ENCODE measurements at places on chromosomes 13 and 19.

DNA sequence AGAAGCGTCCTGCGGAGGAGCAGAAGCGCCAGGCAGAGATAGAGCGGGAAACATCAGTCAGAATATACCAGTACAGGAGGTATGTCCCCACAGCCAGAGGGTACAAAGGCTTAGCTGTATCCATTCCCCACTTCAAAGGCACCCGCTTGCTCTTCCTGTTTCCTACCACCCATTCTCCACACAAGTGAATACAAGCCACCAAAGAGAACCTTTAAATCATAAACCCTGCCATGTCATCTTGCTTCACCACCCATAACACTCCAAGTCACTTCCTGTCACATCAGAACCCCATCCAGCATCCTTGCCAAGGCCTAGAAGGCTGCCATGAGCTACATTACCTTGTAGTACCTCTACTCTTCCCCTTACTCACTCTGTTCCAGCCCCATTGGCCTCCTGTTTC, 205.8 kb downstream of the LMO7 start:
- DNase-seq: no peak

DNA sequence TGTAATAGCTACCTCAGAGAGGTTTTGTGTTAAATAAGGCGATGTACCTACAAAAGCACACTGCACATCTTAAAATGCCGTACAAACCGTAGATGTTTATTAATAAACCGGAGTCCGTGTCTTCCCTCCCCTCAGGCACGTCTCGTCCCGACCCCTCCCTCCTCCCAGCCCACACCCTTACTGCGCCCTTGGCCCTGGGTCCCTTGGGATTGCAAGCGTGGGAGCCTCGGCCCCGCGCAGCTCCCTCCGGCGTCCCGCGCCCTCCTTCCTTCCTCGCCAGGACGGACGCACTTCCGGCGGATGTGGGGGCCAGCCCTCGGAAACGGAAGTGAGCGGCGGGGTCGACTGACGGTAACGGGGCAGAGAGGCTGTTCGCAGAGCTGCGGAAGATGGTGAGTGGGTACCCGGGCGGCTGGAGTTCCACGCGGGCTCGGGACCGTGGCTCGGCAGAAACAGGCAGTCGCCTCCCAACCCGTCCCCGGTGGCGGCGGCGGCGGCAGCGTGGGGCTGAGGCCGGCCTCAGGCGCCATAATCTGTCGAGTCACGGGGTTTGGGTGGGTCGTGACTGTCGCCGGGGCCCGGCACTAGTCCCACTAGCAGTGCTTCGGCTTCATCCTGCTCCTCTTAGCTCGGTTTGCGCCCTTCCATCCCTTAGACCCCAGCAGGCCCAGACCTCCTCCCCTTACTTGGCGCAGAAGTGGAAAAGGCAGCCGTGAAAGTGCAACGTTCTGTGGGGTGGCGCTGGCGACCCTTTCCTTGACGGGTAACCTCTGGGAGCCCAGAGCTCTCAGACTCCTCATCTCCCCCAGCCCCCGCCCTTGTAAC, at the start of gene POMP:
POMP (plus strand) TSS at position 335 of the 825 bp plus-strand sequence; CDS start at position 390, 55 bp downstream.
- peak; percentile 96 for DNase-seq

GRCh38 chr13:35499676-35500075, 23.2 kb upstream of the MAB21L1 start:
- DNase-seq: no peak

GRCh38 chr19:14073925-14074838, 1.6 kb downstream of the MISP3 start:
- no peak for DNase-seq

DNA sequence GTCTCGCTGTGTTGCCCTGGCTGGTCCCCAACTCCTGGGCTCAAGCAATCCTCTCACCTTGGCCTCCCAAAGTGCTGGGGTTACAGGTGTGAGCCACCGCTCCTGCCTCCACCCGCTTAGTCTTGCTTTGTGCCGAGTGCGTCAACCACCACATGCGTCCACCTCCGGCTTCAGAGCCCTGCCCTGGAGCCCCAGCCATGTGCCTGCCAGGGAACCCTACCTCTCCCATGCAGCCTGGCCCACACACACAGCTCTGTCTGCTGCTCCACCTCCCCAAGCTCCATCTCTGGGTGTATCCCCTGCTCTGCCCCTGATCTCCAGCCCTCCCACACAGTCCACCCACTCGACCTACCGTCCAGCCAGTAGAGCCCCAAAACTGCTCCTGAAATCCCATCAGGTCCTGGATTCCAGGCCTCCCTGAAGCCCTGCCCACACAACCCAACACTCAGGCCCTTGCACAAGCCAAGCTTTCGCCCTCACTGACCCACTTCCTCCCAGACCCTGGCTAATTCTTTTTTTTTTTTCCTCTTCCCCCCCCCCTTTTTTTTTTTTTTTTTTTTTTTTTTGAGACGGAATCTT, 9.6 kb downstream of the CYP2F1 start:
- no peak for DNase-seq

GRCh38 chr19:46608581-46609345, 7.6 kb downstream of the CALM3 start:
- peak; percentile 55 for DNase-seq

DNA sequence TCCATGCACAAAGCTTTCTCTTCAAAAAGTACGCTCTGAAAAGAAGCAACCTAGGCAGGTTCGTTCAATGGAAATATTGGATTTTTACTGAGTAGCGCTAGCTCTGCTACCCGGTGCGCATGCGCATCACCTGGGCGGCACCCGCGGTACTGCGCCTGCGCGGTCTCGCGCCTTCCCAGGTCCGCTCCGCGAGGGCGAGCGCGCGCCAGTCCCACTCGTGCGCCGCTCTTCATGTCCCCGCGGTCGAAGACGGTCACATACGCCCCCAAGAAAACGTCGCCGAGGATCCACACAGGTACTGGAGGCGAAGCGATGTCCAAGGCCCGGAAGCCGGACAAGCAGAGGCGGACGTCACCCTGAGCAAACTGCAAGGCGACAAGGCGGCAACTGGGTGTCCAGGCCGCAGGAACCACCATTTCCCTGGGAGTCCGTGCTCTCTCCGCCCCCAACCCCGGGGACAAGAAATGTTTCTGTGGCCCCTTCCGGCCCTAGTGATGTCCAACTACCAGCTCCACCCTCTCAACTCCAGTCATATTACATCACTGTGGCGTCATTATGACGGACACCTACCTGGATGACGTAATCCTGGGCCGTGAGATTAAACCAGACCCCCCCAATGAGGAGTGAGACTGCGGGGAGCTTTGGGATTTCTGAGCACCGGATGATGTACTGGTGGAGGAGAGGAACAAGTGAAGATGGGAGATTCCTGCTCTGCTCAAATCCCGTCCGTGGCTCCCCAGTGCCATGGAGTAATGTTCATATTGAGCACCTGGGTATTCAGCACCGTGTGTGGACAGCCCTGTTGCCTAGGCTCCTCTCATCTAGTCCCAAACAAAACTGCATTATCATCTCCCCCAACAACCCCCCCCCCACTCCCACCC, 4.8 kb upstream of the KCNC3 start:
- peak; percentile 85 for DNase-seq

DNA sequence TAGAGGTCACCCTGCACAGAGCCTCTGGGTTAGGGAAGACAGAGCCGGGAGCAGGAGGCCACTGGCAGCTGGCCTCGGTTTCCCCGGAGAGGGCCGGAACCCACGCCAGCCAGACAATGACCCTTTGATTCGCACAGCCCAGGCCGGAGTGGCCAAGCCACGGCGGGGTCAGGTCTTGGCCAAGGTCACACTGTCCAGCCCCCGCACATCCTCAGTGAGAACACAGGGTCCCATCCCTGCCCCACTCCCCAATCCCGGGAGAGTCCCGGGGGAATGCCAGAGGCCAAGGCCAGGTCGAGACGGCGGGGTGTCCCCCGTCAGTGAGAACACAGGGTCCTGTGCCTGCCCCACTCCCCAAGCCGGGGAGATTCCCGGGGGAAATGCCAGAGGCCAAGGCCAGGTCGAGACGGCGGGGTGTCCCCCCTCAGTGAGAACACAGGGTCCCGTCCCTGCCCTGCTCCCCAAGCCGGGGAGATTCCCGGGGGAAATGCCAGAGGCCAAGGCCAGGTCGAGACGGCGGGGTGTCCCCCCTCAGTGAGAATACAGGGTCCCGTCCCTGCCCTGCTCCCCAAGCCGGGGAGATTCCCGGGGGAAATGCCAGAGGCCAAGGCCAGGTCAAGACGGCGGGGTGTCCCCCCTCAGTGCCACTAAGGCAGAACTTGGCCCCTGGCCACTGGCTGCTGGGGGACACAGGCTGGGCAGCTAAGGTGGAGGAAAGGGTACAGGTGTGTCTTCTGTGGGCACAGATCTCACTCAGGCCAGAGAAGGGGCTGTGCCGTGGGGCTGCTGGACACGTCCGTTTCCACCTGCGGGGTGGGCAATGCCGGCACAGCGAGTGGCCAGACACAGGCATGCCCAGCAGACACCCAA, 1.7 kb upstream of the FSTL3 start:
- DNase-seq: peak; percentile 80

DNA sequence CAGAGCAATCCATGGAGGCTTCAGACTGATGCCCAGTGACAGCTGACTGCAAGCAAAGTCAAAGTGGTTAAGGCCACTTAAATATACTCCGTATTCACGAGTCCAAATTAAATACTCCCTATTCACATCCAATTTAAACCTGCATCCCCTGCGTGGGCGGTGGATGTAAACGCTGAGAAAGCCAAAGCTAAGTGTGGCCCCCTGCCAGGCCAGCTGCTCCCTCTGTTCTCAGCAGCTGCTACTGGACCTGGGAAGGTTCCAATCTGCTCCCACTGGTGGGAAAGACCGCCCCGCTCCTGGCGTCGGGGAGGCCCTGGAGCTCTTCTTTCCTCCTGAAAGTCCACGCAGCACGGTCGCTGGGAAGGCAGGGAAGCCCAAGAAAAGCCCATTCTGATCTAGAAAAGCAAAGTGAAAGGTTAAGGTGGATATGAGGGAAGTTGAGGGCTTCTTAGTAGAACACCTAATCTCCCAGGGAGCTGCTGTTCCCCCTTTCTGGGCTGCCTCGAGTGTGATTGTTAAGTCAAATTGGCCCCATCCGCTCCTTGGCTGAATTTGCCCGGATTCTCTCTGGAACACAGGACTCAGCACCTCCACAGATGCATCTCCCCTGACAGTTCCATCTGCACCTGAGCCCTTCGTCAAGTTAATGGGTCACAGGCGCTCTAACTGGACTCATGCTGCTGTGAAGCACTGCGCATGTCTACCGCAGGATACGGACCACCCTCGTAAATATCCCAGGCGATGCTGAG, 205.5 kb downstream of the USP12 start:
- peak; percentile 63 for DNase-seq

DNA sequence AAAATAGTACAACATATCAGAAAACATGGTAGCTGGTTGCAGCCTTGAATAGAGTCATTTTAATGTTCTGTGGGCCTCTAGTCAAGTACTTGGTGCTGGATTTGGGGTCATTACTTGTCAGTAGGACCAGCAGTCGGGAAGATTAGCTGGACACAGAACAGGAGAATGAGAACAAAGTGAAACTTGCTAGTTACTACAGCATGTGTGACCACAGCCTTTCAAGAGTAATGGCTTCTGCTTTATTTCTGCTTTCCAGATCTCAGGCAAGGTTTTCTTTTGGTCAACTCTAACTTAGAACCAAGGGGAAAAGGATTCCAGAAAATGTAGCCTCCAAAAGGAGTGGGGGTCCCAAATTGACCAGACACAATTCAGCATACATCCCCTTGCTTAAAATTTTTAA, 17.1 kb upstream of the VWA8 start:
- DNase-seq: no peak

- no peak for DNase-seq
These were observed 238.7 kb downstream of the EFNB2 start for GRCh38 chr13:106296723-106297122.

- DNase-seq: no peak
These were observed 120.6 kb upstream of the WASF3 start for GRCh38 chr13:26436914-26437313.

GRCh38 chr19:31979949-31980670, 365.3 kb upstream of the ZNF507 start:
- no peak for DNase-seq

GRCh38 chr19:2468596-2468995, 7.3 kb upstream of the GADD45B start:
- no peak for DNase-seq

DNA sequence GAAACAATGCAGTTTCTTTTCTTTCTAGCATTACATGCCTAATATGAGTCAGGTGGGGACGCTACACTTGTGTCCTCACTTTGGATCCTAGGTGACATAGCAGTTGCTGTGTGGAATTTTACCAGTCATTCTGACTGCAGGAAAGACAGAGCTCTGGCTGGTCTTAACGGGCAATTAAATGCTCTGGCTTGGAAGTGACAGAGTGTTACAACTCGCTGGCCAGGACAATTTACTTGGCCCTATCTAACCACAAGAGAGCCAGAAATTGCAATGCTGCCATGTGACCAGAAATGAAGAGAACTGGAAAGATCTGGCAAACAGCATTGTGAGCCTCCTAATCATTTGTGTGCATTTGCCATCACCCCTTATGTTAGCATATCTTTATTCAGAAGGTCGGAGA, 351.1 kb downstream of the DCT start:
- DNase-seq: no peak

- no peak for DNase-seq
These were observed 39.0 kb downstream of the RNASEH2B start for GRCh38 chr13:50948601-50949000.

DNA sequence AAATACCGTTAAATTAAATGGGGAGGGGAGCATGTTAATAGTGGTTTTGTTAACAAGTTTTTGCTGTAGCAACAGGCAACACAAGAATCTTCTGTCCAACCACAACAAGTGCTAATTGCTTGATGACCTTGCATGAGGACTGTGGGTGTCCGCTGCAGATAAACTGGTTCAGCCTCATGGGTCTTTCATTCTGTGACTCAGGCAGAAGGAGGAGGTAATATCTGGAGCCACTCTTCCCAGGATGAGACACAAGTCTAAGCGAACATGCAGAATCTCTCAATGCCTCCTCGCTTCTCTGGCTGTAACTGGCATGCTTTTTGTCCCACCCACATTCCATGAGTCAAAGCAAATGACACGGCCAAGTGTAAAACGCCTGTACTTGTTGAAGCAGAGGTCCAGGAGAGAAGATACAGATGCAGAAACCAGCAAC, 56.6 kb upstream of the MYO16 start:
- no peak for DNase-seq

DNA sequence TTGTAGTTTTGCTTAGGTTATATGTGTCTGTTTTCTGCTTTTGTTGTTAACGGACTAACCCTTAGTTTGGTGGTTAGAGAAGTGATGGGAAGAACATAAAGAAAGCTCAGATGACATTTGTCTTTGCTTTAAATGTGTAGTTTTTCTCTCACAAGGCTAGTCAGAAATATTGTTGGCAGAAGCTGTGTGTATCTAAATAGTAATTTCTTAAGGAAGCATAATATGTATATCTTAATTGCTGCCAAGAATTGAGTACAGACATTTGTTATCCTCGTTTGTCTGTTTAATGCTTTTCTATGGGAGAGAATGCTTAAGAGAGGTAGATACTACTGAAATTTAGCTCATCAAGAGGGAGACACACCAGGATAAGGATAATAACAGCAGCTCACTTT, 2.7 kb downstream of the RGCC start:
- no peak for DNase-seq

DNA sequence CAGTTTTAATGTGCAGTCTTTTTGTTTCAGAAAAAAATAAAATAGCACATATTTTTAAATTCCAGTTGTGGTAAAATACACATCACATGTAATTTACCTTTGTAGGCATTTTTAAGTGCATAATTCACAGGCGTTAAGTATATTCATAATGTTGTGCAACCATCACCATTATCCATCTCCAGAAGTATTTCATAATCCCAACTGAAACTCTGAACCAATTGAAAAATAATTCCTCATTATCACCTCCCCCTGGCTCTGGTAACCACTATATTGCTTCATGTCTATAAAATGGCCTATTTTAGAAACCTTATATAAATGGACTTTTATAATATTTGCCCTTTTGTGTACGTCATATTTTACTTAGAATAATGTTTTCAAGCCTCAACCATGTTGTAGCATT, 756.5 kb upstream of the KLHL1 start:
- DNase-seq: no peak

- no peak for DNase-seq
These were observed 616 bp downstream of the CDX2 start for GRCh38 chr13:27968316-27969081.

Data from sciatic nerve (tissue), 2 donors.